Stimulated activated CD4-positive, alpha-beta T cell treated with anti-CD3 and anti-CD28 coated beads, Interleukin-1b, Interleukin-23, amount 100 ng/mL, for 4 hours (primary cell): ENCODE measurements at places on chromosomes 5 and 9.

DNA sequence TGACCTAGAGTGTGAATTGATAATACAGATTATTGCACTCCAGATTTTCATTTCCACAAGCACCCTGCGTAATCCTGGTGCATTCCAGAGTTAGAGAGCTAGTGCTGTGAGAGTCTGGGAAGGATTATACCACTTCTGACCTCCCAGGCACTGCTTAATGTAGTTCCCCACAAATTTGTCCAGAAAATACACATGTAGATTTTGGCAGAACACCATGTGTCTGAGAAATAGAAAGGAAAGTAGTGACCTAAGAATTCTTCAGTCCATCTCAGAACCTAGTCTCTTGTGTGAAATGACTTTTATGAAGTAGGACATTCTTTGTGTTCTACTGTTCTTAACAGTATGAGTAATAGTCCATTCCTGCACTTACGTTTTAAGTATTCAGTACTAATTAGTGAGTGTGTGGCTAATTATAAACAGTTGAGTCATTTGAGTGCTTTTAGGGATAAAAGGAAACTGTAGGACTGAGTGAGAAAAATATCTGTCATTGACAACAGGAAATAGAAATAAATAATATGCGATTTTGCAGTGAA lies 27.8 kb upstream of the PTPDC1 start:
- DNase-seq, result no peak

GRCh38 chr5:145178641-145179523 lies 656.3 kb downstream of the PRELID2 start:
- DNase-seq, result no peak

GRCh38 chr5:146457431-146457830 lies 10.3 kb downstream of the TCERG1 start:
- DNase-seq, result no peak

DNA sequence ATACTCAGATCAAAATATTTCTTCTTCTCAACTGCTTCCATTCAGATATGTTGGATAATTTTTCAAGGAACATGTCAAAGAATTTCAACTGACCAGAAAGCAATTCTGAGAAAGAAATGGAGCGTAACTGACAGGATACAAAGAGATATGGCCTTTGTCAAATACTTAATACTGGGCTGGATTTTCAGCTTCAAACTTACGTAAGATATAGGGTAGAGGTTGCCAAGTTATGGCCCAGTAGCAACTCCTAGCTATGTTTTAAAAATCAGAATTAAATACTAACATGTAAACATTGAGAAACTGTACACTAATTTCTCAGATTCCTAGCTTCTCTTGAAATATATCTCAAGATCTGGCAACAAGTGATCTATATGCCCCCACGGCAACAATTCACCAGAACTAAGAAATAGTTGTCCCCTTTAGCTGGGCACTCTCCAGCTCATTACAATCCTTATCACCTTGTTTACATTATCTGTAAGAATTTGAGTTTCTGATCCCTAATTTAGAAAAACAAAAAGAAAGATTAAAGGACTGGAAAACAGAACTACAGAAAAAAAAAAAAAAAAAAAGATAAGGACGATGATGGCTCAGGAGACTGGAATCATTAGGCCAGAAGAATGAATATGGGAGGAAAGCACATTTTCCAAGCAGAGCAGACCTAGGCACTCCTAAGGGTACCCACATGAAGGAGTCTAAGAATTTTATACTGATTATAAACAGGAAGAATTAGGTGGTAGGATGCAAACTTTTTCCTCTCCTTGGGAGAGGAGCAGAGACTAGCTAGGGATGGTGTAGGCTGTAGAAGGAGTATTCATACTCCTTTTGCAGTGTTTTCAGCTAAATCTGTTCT lies 23.0 kb downstream of the INIP start:
- no peak for DNase-seq

DNA sequence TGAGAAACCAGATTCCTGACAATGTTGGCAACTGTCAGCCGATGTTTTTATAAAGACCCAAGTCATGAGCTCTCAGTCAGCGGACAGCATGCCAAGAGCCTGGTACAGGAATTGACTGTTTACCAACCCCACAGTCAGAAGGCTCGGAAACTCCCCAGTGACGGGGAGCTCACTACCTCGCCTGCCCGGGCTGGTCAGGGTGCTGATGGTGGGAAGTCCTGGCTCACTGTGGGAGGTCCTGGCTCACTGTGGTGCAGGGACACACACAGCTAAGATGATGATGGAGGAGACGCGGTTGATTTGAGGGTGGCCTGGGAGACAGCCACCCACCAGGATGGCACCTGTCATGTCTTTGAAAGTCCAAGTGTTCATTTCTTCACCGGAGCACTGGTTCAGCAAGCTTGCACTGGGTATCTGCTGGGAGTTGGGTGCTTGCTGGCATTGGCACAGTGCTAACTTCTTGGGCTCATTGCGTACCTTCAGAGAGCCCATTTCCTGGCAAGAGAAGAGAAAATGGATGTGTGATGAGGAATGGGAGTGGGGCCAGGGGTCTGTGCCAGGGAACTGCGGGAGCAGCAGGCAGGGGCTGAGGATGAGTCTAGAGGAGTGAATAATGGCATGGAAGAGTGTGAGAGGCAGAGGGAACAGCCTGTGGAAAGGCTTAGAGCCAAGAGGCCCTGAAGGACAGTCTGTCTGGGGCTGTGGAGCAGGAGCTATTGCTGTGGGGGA lies 15.3 kb downstream of the ASS1 start:
- no peak for DNase-seq

- DNase-seq, result no peak
These were observed 1002.7 kb upstream of the DMAC1 start for GRCh38 chr9:8802242-8802641.

DNA sequence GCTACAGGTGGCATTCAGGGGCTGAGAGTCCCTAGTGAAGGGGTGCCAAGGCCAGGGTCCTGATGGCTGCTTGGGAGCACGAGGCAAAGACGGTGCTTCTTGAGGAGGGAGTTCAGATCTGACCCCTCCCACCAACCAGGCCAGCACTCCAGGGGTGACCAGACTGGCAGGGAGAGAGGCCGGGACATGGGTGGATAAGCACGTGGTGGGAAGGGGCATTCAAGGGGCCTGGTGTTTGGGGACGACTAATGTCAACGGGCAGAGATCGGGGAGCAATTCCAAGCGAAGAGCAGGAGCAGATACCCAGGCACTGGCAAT lies 4.5 kb downstream of the RGS14 start:
- DNase-seq, result no peak

DNA sequence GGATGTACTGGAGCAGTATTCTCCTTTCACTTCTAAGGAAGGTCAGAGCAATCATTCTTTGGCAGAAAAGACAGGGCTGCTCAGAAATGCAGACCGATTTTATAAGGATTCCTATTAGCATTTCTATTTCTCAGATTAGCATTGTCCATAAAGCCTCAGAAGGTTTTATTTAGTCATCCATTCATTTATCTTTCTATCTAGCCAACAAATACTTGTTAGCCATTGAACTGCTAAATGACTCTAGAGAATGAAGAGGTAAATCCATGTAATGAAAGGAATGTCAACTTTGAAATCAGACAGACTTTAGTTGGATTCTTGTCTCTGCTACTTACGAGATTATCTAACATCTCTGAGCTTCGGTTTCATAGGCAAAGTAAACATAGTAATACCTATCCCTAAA lies 165.2 kb downstream of the SLC25A46 start:
- DNase-seq, result no peak

GRCh38 chr5:129163810-129164378 lies 69.3 kb downstream of the ISOC1 start:
- DNase-seq, result no peak

DNA sequence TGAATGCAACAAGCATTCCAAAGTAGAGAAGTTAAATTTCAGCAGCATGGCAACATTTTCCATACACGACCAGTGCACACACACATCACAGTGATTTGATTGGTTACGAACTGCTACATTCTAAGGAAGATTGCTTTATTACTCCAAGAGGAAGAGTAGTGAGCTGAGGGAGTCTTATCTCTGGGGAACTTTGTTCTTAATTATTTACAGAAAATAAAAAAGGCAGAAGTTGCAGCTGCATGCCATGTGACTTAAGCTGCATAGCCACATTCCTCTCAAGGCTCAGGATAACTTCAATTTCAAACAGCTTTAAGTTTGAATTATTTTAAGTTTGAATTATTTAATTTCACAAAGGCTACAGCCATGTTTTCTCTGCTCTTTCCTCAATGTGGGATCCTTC lies 71.6 kb upstream of the HSPB3 start:
- no peak for DNase-seq

- DNase-seq, result no peak
These were observed 1044.2 kb downstream of the TLE4 start for GRCh38 chr9:80615964-80616363.

DNA sequence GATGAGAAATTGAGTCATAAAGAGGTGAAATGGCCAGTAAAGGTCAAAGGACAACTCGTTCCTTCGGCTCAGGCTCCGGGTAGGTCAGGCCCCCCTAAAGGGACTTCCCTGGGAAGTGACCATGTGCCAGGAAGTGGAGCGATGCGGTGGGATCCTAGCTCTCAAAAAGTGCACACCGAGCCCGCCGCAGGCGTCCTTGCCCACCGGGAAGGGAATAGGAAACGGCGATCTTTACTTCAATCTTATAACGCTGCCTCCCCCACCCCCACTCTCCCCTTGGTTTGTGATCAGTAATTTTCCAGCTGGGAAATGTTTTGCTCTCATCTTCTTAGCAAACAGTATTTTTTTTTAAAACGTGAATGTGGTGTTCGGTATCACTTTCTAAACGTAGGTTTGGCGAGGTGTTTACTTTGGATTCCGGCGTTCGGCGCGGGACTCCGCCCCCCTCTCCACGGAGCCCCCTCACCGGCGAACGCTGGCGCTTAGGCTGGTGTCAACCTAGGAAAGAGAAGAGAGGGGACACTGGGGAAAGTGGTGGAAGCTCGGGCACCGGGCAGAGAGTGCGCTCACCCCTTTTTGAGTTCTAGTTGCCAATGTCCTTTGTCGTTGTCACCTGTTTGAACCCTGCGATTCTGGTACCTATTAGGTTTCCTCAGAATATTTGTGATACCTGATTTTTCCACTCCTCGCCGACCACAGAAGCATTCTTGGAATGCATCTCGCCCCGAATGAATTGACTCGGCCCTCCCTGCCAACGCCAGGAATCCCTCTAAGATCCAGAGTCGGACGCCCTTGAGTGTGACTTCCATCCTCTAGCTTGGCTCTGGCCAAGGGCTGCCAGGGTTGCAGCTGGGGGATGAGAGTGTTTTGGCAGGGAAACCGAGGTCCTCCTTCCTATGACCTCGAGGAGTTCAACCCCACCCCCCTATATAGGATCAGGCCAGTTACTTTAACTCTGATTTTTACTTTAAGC lies 1.8 kb upstream of the KLF4 start:
- DNase-seq, result no peak
